ENCODE measurements at places on chromosomes 7 and 10. TPM values are rescaled to one million over a fixed set of nuclear protein-coding genes. Genes with fewer than 3 reads are reported as not detected.
A peak's percentile ranks its signal among the peaks of the same experiment; 100 is the strongest.

The TMEM243 gene
- total RNA-seq, result 29.0 TPM

The MYL10 gene
- total RNA-seq, result not detected

The ANKRD30A gene
- total RNA-seq, result not detected

The FEZF1 gene
- total RNA-seq, result 20.0 TPM

The PODXL gene
- total RNA-seq, result 623 TPM

The LRRC17 gene
- total RNA-seq, result 1.6 TPM

The CRYGN gene
- total RNA-seq, result 1.6 TPM

The FASTK gene
- total RNA-seq, result 67.7 TPM

DNA sequence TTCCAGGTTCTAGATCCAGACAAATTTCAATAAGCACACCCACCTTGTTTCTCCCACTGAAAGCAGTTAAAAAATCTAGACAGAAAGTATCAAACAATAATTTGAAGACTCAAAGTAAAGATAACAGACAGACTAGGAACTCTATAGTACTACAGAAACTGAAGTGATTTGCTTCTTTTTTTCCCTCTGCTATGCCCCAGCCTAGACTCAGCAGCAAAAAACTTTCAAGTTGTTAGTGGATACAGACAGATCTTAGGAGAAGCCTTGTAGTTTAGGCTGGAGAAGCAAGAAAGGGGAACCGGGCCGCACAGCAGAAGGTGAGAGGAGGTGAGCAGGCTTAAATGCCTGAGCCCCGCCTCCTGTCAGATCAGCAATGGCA is 65.1 kb downstream of the IGF2BP3 start:
- DNase-seq, result no peak
- no peak overlapping the region for H3K4me3 ChIP-seq
- H3K27ac ChIP-seq, result peak overlapping the region; percentile 18

GRCh38 chr7:41238851-41239331 is 464.0 kb downstream of the INHBA start:
- DNase-seq, result no peak
- no peaks in the 10 kb centered on the region for H3K36me3 ChIP-seq
- H3K4me3 ChIP-seq, result no peak overlapping the region
- no peak overlapping the region for H3K27ac ChIP-seq
- H3K4me1 ChIP-seq, result no peaks in the 10 kb centered on the region

GRCh38 chr10:917999-918398 is 13.5 kb downstream of the LARP4B start:
- no peak for DNase-seq
- H3K27ac ChIP-seq, result peak overlapping the region; percentile 45
- peaks cover 3% of the 10 kb centered on the region for H3K4me1 ChIP-seq

GRCh38 chr7:69419934-69420333 is 178.3 kb upstream of the AUTS2 start:
- peaks cover 8% of the 10 kb centered on the region for H3K36me3 ChIP-seq
- peaks cover 6% of the 10 kb centered on the region for H3K27me3 ChIP-seq
- no peak overlapping the region for H3K27ac ChIP-seq
- peaks cover 5% of the 10 kb centered on the region for H3K4me1 ChIP-seq
- no peak for DNase-seq

GRCh38 chr7:29370531-29371314 is 176.1 kb downstream of the CHN2 start:
- DNase-seq, result no peak
- no peaks in the 10 kb centered on the region for H3K27me3 ChIP-seq
- H3K27ac ChIP-seq, result no peak overlapping the region

GRCh38 chr10:117313641-117314040 is 61.6 kb downstream of the PDZD8 start:
- no peak overlapping the region for H3K27ac ChIP-seq
- H3K4me3 ChIP-seq, result no peak overlapping the region
- H3K27me3 ChIP-seq, result no peaks in the 10 kb centered on the region
- no peaks in the 10 kb centered on the region for H3K36me3 ChIP-seq
- no peak for DNase-seq

DNA sequence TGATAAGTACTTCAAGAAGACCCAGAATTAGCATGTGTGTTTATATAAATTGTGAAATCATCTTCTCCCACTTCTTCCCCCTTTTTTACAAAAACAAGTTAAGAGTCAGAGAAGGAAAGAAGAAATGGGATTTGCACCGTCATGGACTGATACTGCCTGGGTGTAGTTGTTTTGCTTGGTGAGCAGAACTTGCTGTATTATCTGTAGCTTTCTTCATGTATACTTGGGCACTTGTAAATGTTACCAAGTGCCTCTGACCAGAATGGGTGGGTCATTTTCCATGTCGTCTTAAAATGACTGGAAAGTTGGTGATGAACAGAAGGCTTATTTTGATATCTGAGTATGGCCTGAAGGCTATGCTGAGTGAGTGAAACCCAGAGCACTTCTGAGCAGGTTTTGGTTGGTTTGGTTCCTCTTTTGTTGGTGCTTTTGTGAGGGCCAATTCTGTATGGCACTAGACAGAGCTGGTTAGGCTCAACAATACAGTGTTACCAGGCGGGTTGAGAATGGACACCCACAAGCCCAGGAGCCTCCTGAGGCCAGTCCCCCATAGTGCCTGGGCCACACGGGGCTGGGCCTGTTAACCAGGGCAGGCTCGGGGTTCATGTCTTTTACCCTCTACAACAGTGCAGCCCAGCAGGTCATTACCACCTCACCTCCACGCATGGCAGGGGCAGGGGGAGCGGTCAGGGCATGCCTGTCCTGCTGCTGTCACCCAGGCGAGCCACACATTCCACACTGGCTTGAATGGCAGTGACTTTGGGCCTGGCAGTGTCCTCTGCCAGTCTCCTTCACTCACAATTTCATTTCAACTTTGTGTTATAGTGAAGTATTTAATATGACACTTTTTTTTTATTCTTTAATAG is 115.1 kb downstream of the CCNY start:
- DNase-seq, result no peak
- H3K36me3 ChIP-seq, result 0 out of 2 replicates have a peak, but pooled peaks cover 3% of the 10 kb centered on the region
- H3K4me1 ChIP-seq, result peaks cover 66% of the 10 kb centered on the region
- no peaks in the 10 kb centered on the region for H3K27me3 ChIP-seq
- H3K4me3 ChIP-seq, result no peak overlapping the region
- H3K27ac ChIP-seq, result peak overlapping the region; percentile 73

GRCh38 chr10:12042409-12042796 is 206 bp downstream of the UPF2 start:
- no peak for DNase-seq
- H3K4me1 ChIP-seq, result peaks cover 21% of the 10 kb centered on the region
- H3K27me3 ChIP-seq, result no peaks in the 10 kb centered on the region
- 0 out of 2 replicates have a peak overlapping the region, but pooled peaks have one; percentile 91 for H3K27ac ChIP-seq
- no peaks in the 10 kb centered on the region for H3K36me3 ChIP-seq

GRCh38 chr7:16045296-16045695 is 358.8 kb upstream of the MEOX2 start:
- H3K27ac ChIP-seq, result no peak overlapping the region
- DNase-seq, result no peak
- H3K36me3 ChIP-seq, result no peaks in the 10 kb centered on the region
- no peaks in the 10 kb centered on the region for H3K4me1 ChIP-seq

DNA sequence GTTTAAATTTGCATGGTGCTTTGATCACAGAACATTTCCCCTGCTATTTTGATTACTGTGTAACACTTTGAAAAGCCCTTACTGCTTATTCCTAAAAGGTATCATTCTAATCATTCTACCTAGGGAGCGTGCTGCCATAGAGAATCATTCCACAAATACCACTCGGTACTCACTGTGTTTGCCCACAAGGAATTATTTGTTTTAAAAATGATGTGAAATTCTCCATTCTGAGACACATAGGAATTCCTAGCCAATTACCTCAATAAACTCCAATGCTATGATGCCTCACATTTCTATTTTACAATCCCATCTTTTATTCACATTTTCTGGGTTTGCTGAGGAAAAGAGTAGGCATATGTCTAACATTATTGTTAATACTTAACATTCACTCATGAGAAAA is 16.2 kb upstream of the TES start:
- H3K4me1 ChIP-seq, result no peaks in the 10 kb centered on the region
- no peak overlapping the region for H3K4me3 ChIP-seq
- DNase-seq, result no peak
- no peaks in the 10 kb centered on the region for H3K27me3 ChIP-seq
- no peaks in the 10 kb centered on the region for H3K36me3 ChIP-seq

- no peaks in the 10 kb centered on the region for H3K4me1 ChIP-seq
- H3K27me3 ChIP-seq, result no peaks in the 10 kb centered on the region
- peaks cover 77% of the 10 kb centered on the region for H3K36me3 ChIP-seq
- H3K4me3 ChIP-seq, result no peak overlapping the region
Measured at GRCh38 chr7:139068544-139069399, 32.9 kb upstream of the ZC3HAV1L start.

GRCh38 chr10:31612082-31612481 is 293.1 kb downstream of the ZEB1 start:
- H3K36me3 ChIP-seq, result peaks cover 9% of the 10 kb centered on the region
- no peak for DNase-seq
- H3K27me3 ChIP-seq, result peaks cover 4% of the 10 kb centered on the region
- no peak overlapping the region for H3K4me3 ChIP-seq
- H3K27ac ChIP-seq, result no peak overlapping the region
- H3K4me1 ChIP-seq, result 0 out of 2 replicates have a peak, but pooled peaks cover 6% of the 10 kb centered on the region

- H3K27me3 ChIP-seq, result no peaks in the 10 kb centered on the region
- DNase-seq, result no peak
- H3K4me1 ChIP-seq, result peaks cover 43% of the 10 kb centered on the region
- no peaks in the 10 kb centered on the region for H3K36me3 ChIP-seq
- H3K27ac ChIP-seq, result no peak overlapping the region
Measured at GRCh38 chr7:47941136-47941844, 7.0 kb downstream of the PKD1L1 start.

All from WTC11 (cell line).